ENCODE measurements at places on chromosomes 3 and 15.
A peak's percentile ranks its signal among the peaks of the same experiment; 100 is the strongest.

GRCh38 chr3:149955449-149955848, 15.2 kb downstream of the PFN2 start:
- peak; percentile 17 for DNase-seq

GRCh38 chr15:59894835-59895234, 109.3 kb upstream of the FOXB1 start:
- DNase-seq: peak; percentile 3

- DNase-seq: no peak
Measured at GRCh38 chr3:65901226-65901625, 137.5 kb downstream of the MAGI1 start.

GRCh38 chr3:52291508-52292181, 4.0 kb downstream of the GLYCTK start:
- DNase-seq: no peak

DNA sequence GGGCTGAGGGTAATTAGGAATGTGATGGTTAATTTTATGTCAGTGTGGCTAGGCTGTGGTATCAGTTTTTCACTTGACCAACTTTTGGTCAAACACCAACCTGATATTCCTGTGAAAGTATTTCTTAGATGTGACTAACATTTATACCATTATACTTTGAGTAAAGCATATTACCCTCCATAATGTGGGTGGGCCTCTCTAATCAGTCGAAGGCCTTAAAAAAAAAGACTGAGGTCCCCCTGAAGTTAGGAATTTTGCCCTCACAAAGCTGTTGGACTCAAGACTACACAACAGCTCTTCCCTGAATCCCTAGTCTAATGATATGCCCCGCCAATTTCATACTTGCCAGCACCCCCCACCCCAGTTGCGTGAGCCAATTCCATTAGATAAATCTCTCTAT, 12.5 kb downstream of the SLMAP start:
- DNase-seq: no peak

GRCh38 chr3:16033889-16034687, 140.4 kb upstream of the GALNT15 start:
- peak; percentile 48 for DNase-seq

- DNase-seq: no peak
Measured at GRCh38 chr3:129927072-129927471, 33.6 kb upstream of the TMCC1 start.

DNA sequence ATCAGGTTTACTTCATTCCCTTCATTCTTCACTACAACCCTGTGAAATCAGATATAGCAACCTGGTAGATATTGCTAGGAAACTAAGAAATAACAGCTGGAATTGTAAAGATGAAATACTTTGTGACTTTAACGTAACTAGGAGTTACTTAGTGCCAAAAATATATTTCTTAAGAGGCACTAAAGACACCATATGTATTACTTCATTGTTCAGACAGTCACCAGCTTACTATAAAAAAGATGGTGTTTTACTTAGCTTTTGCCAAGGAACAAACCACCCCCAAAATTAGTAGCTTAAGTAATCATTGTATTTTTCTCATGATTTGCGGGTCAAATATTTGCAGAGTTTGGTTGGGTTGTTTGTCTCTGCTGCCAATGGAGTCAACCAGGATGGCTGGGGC, 62.5 kb downstream of the PROS1 start:
- no peak for DNase-seq
